ENCODE measurements at places on chromosomes 4 and X.

DNA sequence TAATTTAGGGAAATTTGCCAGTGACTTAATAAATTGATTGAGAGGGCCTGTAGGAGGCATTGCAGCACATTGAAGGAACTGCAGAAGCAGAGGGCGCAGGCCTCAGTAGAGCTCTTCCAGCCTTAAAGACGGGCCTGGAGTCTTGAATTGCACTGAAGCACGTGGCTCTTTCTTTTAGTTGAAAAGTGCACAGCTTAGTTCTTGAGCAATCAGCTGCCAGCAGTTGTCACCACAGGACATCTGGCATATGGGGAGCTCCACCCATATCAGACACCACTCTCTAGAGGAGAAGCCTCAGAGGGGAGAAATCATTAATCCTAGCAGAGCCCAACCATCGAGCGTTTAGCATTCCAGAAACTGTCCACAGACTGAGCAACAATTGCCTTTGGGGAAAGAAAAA is 16.0 kb upstream of the FGF16 start:
- no peak for DNase-seq

- DNase-seq, result no peak
Observed at GRCh38 chrX:71105628-71106027, 912 bp downstream of the CXorf65 start.

DNA sequence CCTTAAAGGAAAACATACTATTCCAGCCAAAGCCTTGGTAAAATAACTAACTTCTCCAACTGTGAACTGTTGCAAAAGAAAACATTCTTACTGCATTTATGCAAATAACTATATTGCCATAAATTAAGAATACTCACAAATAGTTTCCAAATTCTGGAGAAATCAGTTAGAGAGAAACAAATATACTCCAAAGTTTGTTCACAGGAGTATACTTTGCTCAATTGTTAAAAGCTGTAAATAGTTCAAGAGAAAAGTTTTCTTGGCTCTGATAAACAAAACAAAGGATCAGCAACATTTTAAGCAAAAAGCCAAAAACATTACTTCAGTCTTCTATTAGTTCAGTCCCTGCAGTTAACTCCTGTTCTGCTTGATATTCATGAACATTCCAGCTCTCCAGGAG is 83.0 kb downstream of the EIF4E start:
- DNase-seq, result no peak

DNA sequence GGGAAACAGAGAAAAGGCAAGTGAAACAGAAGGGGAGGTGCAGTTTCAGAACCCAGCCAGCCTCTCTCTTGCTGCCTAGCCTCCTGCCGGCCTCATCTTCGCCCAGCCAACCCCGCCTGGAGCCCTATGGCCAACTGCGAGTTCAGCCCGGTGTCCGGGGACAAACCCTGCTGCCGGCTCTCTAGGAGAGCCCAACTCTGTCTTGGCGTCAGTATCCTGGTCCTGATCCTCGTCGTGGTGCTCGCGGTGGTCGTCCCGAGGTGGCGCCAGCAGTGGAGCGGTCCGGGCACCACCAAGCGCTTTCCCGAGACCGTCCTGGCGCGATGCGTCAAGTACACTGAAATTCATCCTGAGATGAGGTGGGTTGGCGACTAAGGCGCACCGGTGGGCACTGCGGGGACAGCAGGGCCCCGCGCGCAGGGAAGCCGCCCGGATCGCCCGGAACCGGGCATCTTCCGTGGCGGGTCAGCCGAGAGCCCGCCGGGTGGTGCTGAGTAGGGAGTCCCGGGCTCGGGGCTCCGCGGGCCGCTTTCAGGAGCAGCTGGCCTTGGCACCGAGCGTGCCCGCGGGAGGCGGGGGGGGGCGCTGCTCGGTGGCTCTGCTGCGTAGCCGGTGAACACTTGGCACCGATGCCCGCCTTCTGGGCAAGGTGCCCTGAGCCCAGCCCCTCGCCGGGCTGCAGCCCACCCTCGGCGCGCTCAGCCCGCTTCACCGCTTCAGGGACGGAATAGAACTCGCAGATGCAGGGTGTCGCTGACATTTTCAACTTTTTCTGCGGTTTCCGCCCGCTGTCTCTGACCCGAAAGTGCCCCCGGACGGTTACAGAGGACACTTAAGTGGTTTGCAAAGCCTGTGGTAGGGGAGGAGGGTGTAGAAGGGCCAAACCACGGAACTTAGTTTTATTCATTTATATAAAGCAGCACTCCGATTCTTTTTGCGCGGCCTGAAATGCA is at the start of gene CD38:
Gene CD38 (plus strand): TSS at position 40 of the 953 bp plus-strand sequence. CDS start 87 bp downstream, at position 127.
- DNase-seq, result peak; percentile 86

DNA sequence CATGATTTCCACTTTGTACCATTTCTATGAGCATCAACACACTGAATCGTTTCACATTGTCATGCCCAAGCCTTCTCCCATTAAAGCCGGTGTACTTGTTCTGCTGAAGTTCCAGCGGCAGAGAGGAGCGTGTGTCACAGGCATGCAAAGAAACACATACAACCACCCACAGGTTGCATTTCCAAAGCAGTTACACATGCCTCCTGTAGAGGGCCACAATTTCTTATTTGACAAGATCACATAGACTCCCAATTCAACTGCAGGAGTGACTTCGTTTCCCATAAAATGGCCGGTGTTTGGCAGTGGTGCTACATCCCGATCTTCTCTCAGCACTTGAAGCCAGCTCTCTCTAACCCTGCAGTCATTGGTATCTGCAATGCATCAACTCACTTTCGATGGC is 992.6 kb downstream of the NLGN4X start:
- no peak for DNase-seq

DNA sequence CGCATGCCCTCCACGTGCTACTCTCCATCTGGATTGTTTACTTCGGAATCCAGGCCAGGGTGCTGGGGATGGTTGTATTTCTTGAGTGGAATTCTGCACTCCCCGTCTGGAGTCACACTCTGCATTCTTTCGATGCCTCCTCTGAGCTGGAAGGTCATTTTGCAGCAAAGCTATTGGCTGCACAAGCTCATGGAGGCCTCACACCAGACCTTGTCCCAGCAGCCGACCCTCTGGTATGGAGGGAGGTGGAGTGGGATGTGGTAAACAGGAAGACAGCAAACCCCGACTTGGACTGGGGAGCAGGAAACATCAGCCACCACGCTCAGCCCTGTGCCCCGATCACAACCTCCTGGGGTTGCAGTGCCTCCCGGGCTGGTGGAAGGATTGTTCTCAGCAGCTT is 225.3 kb upstream of the LNX1 start:
- no peak for DNase-seq

- DNase-seq, result no peak
Observed at GRCh38 chr4:140085881-140086280, 68.1 kb downstream of the MAML3 start.

- DNase-seq, result no peak
Observed at GRCh38 chrX:129553619-129554288, 13.7 kb downstream of the OCRL start.

- no peak for DNase-seq
Observed at GRCh38 chrX:25079020-25079419, 63.3 kb upstream of the ARX start.

DNA sequence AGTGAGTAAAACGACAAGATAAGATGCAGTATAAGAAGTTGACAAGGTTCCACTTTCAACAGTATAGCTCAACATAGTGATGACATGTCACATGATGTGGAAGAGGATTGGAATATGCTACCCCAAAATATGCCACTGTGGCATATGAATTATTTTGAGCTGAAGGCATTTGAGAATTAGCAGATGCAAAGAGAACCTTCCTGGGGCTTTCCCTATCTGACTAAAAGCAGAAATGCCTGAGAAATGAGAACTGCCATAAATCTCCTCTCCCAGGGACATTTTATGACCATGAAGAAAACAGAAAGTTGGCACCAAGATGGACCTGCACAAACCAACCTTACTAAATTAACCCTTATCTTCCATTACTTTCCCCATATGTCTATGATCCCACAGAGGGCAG is 24.8 kb downstream of the CDKN2AIP start:
- DNase-seq, result no peak

DNA sequence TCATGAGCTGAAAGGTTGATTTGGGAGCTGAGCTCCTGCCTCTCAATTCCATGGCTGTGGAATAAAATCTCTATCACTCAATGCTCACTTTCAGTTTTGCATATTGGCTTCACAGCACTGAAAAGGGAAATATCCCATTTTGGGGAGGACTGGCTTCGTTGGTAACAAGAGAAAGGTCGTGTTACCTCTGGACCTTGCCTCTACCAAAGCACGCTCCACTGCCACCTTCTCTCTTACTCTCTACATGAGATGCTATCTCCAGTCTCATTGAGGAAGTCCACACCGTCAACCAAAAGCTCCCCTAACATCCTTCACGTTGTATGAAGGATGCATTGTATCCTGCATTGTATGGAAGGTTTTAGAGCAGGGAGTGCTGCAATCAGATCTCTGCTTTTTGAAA is 195.0 kb upstream of the LDB2 start:
- no peak for DNase-seq

GRCh38 chrX:47232803-47233332 is at the start of gene USP11:
USP11 (plus strand) TSS chrX:47233009; CDS start chrX:47233044, 35 bp downstream.
- peak; percentile 82 for DNase-seq

- DNase-seq, result no peak
Observed at GRCh38 chr4:1786544-1787362, 6.3 kb upstream of the FGFR3 start.

DNA sequence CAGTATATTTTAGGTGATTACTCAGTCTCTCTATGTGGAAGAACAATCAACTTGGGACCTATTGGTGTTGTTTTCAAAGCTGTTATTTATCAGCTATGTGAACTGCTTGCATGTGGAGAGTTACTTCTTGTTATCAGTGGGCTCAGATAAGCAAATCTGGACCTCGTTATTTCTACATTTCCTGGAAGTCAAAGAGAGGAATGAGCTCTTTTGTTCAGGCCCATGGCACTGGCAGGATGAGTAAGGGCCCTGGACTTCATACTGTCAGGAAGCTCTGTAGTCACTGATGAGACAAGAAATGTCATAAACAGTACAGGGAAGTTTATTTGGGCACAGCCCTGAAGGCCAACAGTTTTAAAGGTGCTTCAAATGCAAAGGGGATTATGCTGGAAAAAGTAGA is 760.6 kb upstream of the EPHA5 start:
- no peak for DNase-seq

GRCh38 chr4:174061026-174061425 is 222.4 kb downstream of the FBXO8 start:
- no peak for DNase-seq

- DNase-seq, result no peak
Observed at GRCh38 chrX:24113181-24113580, 36.3 kb upstream of the ZFX start.
